Psoas muscle (tissue), 8 donors: ENCODE measurements at places on chromosomes 7 and 10. TPM values are rescaled to one million over a fixed set of nuclear protein-coding genes. Genes with fewer than 3 reads are reported as not detected.
A peak's percentile ranks its signal among the peaks of the same experiment; 100 is the strongest.

- no peak for DNase-seq
Observed at GRCh38 chr7:2668401-2668800, 19.6 kb upstream of the AMZ1 start.

DNA sequence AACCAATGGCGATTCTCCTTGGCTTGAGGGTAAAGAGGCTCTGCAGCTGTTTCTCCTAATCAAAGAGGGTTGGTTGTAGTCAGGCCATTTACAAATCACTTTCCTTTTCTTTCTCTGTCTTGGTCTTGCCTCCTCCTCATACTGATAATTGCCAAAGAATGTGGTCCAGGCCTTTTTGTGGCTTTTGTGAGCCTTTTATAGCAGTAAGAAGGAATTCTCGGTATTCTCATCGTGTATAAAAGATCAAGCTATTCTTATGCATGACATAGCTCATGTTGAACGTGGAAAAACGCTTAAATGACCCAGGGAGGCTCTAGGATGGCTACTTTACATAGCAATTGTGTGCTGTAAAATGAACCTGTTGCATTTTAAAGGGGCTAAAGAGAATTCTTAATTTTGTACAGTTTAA lies 62.6 kb downstream of the RBM20 start:
- no peak for DNase-seq

DNA sequence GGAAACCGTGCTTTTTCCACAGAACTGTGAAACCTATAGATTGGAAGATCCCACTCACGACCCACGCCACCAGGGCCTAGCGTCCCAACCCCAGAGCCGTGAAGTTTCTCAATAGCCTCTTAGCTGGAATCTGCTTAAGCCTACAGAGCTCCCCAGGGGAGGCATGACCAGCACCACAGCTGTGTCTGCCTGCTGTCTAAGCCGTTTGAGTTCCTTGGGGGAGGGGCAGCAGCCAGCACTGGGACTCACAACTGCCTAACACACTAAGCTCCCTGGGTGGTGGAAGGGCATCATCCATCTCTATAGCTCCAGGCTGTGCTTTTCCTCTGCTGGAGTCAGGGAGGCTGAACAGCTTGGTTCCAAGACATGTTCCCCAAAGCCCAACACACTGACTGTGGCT lies 26.0 kb upstream of the TMEM140 start:
- no peak for DNase-seq

DNA sequence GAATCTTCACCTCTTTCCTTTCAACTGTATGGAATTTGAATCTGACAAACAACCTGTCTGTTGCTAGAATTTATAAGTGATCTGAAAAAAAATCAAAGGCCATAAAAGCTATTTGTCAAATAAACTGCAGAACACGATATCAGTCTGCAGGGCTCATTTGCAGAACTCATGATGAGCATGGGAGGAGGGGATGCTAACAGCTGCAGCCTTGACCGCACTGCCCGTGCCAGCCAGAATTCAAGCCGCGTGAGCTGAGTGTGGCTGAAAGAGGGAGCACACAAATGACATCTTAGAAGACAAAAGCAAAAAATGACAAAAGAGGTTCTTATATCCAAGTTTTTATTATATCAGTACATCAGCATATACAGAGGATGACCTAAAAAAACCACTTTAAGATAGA lies 15.7 kb downstream of the LRRTM3 start:
- DNase-seq: no peak

Gene RBP4
- total RNA-seq: 2.8 TPM

DNA sequence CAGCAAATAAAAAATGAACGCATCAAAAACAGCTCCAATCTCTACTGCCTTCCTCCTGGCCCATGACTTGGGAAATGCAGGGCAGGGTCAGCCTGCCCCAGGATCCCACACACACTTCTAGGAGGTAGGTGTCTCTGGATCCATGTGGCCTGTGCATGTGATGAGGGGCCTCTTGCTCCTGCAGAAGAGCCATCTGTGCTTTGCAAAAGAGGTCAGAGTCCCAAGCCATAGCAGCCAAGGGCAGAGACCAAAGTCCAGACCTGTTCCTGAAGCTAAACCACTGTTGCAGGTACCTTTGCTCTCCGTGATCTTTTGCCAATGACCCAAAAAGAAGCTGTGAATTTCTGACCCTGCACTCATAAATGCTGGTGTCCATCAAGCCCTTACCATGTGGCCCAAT lies 57.1 kb downstream of the KCNMA1 start:
- DNase-seq: no peak

- DNase-seq: peak; percentile 99
Observed at GRCh38 chr10:110919349-110919931, at the start of gene SHOC2. Gene SHOC2, plus strand, starts transcription at chr10:110919604. Its CDS starts 44,755 bp downstream, at chr10:110964359.

- DNase-seq: no peak
Observed at GRCh38 chr7:129650056-129650758, 38.7 kb downstream of the NRF1 start.

DNA sequence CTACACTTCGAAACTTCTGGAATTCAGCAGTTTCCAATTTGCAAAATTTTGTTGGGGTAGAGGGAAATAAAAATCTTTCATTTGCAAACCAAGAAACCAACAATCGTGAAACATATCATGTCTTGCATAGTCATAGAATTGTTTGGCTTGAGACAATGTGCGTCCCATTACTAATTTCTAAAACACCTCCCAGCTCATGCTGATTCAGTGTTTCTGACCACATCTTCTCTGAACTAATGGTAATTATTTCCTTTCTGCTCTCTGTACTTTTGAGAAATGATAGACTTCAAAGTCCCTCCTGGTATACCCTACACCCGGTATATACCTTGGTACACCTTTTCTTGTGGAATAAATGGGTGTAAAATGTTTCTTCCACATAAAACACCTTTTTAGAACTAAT lies 41.8 kb upstream of the TSPAN13 start:
- DNase-seq: no peak
